Caudate nucleus (tissue), 63 donors: ENCODE measurements at places on chromosomes 3 and 15.

GRCh38 chr3:143951351-143951971 is 20.2 kb upstream of the DIPK2A start:
- DNase-seq, result no peak

DNA sequence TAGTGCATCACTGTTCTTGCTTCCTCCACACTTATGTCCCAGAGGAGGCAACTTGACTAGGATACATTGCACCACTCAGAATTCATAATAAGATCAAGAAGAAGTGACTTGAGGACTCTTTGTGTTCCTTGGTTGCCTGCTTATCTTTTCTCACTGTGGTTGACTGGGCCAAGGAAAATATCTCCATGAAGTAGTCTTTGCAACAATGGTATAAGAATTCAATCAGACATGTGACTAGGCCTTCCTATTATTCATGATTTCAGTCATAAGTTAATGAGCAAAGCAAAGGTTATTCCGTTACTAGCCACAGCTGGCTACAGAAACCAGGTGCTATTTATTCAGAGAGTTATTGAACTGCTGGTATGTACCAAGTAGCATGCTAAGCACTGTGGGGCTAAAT is 359.3 kb downstream of the RORA start:
- no peak for DNase-seq

- no peak for DNase-seq
These were observed 13.8 kb downstream of the LARS2 start for GRCh38 chr3:45402138-45402537.

DNA sequence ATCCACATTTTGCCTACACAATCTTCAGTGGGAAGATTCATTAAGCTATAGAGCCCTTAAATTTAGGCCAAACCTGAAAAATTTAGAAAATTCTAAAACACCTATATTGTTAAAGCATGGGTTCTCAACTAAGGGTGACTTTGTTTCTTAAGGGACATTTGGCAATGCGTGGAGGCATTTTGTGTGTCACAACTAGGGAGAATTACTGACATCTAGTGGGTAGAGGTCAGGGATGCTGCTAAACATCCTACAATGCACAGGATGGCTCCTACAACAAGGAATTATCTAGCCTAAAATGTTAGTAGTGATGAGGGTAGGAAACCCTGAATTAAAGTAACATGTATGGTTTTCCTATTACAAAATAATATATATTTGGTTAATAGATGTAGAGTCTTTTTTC is 55.8 kb downstream of the TBC1D5 start:
- no peak for DNase-seq

DNA sequence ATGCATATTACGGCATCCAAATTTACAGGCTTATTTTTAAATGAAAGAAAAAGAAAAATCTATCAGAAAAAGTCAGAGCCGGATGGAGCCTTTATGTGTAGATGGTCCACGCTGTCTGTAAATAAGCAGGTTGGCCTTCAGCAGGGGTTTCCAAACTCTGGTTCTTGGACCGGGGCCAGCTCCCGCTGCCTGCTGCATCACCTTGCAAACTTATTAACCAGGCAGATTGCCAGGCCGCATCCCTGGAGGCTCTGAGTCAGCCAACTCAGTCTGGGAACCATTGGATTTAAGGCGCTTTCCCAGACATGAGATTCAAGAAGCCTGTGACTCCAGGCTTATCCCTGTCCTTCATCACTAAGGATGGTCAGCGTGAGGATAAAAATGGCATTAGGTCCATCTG is 212.4 kb downstream of the OPA1 start:
- no peak for DNase-seq

DNA sequence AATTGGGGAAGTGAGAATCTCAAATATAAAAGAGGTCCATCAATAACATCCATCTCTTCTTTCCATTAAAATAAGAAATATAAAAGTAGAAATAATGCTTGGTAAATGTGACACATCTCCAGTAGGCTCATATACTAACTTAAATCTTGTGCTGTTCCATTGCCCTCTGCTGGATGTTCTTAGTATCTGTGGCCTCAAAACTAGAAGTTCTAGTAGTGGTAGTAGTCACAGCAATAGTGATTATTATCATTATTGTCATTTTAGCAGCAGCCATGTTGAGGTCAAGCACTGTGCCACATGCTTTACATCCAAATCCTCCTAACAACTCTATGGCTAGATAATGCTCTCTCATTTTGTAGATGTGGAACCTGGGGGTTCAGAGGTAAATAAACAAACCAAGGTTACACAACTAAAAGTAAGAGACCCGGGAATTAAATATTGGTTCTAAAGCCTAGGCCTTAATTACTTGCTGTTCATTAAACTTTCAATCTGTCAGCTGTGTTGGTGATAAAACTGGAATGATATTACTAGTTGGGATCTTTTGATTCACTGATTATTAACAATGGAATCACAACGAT is 20.2 kb upstream of the BTLA start:
- DNase-seq, result peak; percentile 5

DNA sequence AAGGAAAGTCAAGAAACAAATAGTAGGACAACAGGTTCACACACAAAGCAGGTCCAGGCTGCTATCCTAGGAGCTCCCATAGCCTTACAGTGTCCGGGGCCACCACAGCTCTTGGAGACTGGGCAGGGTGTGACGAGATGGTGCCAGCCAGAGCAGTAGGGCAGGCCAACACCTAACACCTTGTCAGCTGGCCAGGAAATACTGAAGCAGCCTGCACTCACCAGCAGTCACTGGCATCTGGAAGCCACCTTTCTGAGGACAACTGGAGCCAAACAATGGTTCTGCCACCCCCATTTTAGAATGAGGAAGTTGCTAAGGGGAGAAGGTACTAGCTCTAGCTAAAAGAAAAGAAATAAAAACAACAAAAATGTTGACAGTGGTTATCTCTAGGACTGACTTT is 47.2 kb downstream of the CCDC12 start:
- DNase-seq, result no peak

DNA sequence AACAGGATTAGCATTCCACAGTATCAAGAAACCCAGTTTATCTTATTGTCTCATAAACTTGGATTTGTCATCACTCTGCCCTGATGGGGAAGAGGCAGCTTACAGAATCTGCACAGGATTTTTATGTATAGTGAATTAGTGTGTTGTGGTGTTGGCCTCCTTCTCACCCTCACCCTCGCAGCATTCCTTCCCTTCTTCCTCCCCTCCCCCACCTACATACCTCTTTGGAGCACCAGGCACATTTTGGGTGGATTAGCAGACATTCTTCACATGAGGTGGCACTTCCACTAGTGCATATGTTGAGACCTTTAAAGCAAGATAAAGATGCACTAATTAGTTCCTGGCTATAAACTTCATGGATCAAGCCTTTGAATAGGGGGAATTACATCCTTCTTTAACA is 13.9 kb downstream of the ITGB5 start:
- no peak for DNase-seq

DNA sequence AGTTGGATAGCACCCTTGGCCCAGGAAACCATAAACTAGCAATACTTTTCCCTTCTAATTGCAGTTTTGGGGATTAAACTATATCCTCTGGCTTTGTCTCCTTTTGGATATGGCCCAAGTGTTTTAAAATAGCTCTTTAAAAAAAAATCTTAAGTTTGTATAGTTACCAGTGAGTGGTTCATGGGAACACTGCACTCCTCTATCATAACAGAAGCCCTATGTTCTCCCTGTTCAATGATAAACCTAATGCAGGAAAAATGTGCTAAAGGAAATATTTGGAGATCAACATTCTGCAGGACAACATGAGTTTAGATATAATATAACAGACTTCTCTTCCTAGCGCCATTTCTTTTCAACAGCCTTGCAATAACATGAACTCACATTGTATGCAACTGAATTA is 13.1 kb downstream of the MRPL47 start:
- DNase-seq, result no peak

DNA sequence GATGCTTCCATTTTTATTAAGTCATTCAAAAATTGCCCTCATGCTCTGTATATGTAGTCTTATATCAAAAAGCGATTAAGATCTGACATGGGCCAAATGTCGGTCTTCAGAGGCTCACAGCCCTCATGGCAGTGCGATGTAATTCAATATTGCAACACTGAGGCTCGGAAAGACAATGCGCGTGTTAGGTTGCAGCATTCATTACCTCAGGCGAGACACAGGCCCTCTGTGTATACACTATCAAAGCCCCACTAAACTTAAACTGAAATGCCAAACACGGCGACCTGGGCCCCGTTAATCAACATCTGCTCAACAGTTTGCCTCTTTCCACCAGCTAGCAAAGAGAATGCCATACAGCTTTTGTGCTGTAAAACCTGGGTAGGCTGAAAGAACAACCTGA is 413.4 kb downstream of the ERC2 start:
- DNase-seq, result no peak

- no peak for DNase-seq
These were observed 2.4 kb downstream of the ARHGEF3 start for GRCh38 chr3:56799251-56799882.

DNA sequence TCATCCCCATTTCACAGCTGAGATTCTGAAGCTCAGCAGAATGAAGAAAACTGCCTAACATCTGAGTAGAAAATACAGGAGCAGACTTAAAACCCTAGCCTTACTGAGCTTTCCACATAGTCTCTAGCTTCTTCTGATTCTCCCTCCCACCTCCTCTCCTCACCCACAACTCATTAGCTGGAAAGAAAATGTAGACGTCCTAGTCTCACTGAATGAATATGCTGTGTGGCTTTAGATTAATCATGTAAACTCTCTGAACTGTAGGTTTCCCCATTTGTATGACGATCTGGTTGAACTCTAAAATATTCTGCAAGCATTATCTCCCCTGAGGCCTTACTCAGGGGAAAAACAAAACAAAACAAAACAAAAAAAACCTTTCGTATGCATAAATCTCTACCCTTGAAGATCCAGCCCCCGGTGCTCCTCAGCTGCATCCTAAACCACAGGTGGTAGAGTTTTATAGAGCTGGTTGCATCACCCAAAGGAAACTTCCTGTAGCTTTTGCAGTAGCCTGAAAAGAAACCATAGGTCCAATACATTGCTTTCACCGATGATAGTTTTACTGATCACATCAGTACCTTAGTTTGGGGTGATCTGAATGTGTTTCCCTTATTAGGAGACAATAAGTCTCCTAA is 40.6 kb downstream of the FOXB1 start:
- DNase-seq, result no peak

GRCh38 chr3:51588724-51589123 is 50.2 kb downstream of the RAD54L2 start:
- DNase-seq, result no peak

GRCh38 chr15:31974154-31974794 is 56.0 kb upstream of the CHRNA7 start:
- no peak for DNase-seq

- no peak for DNase-seq
These were observed 506.4 kb downstream of the FGF12 start for GRCh38 chr3:192220915-192221314.

DNA sequence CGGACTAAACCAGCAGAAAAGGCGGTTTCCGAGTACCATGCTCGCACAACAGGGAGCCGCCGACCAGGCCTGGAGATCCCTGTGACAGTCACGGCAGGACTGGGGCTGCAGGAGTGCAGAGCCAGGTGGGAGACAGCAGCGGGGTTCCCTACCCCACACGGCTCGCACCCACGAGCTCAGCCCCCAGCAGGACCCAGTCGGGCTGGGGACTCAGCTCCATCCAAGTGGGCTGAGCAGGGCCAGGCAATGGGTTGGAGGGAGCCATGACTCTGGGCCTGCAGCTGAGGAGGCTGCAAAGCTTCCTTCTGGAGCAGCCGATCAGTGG is 15.8 kb downstream of the XXYLT1 start:
- no peak for DNase-seq
